NCI-H1105 treated with DMSO at 0.1 percent for 48 hours (cell line): ENCODE measurements at places on chromosomes 12 and 14.

DNA sequence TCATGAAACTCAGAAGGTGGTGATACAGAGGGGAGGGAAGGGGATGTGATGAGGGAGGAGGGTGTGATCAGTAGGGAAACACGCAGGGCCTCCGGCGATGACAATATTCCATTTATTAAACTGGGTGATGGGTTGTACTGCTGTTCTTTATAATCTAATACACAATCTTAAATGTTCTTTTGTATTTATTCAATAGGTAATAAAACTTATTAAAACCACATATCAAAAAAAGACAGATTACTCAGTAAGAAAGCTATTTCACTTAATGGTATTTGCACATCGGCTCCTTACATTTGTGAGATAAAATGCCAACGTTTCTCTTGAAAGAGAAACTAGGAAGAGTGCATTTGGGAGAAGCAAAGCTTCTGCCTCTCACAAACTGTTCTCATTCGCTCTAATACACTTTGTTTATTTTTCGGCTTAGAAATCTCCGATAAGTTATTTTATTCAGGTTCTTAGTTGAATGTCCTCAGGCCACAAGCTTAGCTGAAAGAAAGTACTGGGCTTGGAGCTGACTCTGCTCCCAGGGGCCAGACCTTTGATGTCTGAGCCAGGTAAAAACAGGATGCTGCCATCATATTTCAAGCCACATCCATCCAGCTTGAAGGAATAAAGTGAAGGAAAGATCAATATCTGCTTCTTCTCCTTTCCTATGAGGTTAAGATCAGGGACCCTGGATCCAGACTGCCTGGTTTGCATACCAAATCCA, 17.5 kb downstream of the STON2 start:
- DNase-seq = no peak

DNA sequence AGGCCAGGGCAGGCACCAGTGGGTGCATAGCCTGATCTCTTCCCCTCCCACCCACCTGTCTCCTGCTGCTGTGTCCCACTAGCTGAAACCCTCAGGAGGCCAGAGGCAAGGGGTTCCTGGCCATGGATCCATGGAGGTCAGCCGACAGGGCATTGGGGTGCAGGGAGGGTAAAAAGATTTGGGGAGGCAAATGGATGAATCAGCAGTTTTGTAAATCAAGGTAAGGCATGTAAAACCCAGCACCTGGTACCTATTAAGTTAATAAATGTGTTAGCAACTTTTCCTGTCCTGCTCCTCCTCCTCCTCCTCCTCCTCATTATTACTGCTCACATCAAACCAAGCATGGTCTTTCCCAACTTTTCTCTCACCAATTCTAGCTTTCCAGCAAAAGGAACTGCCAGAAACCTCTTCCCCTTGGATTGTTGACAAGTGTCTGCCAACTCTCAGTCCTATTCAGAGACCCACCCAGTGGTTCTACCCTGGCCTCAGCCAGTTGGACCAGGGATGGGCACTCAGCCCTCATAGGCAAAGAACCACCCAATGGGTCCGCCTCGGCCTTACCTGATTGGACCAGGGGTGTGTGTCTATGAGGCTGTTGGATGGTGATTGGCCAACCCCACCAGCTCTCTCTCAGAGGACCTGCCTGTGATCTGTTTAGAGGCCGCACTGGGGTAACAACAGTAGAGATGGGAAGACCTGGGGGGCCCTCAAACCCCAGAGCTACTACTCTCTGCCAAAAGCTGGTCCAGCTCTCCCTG, 155.7 kb upstream of the GSC start:
- DNase-seq = no peak

- no peak for DNase-seq
These were observed 79.0 kb downstream of the ARL6IP4 start for GRCh38 chr12:123059500-123059899.

GRCh38 chr14:103104389-103104653, 9.8 kb downstream of the EXOC3L4 start:
- DNase-seq = no peak

- DNase-seq = no peak
These were observed 18.3 kb downstream of the SLC25A47 start for GRCh38 chr14:100341301-100342031.

DNA sequence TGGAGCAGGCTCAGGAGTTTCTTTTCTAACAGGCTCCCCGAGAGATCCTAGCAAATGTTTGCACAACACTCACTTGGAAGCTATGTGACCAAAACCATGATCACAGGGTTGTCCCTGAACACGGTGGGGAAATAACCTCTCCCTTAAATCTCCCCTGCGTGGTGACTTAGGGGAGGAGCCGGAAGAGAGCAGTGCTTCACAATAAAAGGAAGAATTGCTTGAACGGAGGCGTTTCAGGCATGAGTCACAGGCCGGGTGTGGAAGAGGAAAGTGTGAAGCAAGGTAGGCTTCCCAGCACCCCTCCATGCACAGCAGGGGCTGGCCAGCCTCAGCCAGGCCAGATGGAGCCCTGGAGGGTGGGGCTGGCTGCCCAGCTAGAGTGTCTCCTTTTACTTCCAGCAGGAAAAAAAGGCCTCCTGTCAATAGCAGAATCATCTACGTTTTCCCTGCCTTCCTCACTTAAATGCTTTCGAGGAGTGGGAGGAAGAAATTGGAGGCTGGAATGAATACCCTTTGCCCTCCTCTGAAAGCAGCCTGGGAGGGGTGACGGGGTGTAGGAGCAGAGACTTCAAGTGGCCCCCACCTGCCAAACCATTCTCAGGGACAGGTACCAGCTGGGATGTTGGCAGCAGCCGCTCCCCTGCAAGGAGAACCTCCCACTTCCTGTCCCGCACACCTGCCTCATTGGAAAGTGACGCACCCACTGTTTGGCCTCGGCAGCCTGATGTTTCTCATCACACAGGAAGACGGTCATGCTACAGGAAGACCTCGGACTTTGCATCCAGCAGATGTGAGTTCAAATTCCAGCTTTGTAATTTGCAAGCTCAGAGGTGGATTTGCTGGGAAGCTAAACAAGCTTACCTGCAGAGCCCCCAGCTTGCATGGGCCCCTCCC, 30.1 kb upstream of the PPP2R5C start:
- DNase-seq = peak; percentile 74

DNA sequence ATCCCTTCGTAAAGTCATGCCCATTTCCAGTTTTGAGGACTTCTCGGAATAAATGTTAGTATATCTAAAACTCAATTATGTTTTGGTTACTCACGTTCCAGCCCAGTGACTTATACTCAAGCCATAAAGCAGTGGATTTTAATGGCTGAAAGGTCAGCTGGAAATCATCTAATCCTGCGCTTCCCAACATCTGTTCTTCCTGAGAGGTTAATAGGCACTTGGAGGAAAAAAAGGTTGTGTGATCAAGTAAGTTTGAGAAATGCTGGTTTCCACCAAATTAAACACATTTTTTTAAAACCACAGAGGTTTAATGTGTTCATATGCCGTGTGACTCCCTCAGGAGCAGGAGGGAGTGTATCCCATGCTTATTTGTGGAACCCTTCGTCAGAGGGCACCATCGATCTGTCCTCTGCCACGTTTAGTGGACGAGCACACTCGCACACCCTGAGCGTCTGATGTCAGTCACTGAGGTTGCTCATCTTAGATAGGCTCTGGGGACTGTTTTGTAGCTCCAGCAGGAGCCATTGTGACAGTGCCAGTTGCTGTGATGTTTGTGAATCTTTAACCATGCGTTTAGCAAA, 41.4 kb downstream of the FBXL14 start:
- no peak for DNase-seq

DNA sequence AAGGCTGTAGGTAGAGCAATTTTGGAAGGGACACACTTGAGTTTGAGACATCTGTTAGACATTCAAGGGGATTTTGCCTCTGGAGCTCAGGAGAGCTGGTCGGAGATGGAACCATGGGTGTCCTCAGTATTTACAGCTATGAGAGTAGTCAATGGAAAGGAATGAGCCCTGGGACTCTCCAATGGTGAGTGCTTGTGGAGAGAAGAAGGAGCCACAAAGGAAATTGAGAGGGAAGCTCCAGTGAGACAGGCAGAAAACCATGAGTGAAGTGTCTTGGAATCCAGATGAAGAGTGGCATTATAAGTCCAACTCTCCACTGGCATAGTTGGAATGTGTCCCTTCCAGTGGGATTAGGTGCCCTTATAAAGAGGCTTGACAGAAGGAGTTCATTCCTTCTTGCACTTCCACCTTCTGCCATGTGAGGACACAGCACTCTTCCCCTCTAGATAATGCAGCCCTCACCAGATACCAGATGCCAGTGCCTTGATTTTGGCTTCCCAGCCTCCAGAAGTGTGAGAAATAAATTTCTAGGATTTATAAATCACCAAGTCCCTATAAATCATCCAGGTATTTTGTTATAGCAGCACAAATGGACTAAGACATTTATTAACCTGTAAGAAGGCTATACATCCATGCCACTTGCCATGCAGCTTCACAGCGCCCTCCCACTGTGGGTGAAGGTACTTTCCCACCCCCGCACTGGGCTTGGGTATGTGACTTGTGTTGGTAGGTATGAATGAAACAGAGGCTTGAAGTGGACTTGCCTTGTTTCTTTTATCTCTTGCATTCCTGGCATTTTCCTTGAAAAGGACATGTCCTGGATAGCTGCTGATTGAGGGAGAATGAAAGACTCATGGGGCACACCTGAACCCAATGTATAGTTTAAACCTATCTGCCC, 27.3 kb downstream of the LLPH start:
- no peak for DNase-seq

- DNase-seq = no peak
These were observed 196.1 kb upstream of the ALG10B start for GRCh38 chr12:38120438-38120837.

DNA sequence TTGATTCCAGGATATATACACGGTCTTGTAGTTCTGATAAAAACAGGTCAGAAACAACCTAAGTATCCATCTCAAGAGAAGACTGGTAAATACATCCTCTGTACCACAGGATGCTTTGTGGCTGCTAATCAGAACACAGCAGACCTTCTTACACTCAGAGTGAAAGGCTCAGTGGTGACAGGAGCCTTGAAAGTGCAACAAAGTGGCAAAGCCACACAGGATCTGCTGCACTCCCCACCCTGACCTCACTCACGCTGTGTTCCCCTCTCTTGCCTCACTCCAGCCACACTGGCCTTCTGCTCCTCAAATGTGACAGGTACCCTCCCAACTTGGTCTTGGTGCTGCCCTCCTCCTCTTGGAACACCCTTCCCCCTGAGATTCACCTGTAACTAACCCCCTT, 98.1 kb upstream of the GRIP1 start:
- no peak for DNase-seq

DNA sequence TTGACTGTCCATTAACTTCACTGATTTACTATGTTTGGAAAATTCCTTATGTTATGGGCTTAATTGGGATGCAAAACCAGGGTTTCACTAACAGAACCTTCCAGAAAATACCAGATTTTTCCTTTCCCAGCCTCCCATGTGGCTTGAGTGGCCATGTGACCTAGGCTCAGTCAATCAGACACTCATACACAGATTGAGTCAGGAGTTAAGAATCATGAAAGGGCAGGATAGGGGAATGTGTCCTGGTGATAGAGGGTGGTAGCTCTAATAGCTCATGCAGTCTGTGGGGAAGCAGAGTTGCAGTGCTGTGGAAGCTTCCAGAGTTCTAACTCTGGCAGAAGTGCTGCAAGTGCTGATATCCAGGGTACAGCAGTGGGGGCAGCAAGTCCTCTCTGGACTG, 134.1 kb upstream of the IFNG-AS1 start:
- no peak for DNase-seq

DNA sequence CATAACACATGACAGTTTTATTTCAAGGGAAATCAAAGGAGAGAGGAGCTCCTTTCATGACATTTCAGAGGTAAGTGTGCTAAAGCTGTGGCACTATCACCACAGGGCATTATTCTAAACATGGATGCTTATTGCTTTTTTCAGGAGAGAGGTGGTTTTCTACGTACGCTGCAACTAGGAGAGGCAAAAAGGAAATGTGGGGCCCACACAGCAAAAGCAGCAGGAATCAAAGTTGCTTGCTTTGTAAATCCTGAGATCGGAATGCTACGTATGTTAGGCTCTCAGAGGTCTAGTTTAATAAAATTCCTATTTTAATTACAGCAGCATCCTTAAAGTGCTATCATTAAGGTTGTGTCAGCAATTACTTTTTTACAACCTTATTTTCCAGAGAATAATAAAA, 55.0 kb upstream of the GRIP1 start:
- DNase-seq = no peak

- DNase-seq = peak; percentile 8
These were observed 1071.1 kb upstream of the FLRT2 start for GRCh38 chr14:84458881-84459280.

DNA sequence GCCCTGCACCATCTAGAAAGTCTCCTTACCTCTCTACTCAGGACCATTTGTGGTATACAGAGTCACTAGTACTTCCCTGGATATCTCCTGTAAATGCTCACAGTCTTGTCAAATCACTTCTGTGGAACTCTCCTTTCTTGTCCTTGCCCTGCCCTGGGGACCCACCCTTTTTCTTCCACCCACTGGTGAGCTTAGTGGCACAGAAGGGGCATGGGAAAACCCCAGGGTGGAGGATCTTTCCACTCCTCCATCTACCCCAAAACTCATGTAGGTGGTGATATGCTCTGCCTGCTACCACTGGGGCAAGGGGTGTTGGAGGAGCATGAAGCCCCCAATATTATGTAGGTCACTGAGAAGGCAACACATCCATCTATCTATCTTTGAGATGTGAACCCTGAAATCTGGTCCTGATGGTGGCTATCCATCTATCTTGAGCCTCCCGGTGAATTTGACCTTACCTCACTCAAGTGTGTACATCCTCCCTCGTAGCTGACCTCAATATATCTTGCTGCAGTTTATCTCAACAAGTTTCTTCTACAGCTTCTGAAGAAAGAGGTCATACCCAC, 943 bp downstream of the TESPA1 start:
- no peak for DNase-seq

DNA sequence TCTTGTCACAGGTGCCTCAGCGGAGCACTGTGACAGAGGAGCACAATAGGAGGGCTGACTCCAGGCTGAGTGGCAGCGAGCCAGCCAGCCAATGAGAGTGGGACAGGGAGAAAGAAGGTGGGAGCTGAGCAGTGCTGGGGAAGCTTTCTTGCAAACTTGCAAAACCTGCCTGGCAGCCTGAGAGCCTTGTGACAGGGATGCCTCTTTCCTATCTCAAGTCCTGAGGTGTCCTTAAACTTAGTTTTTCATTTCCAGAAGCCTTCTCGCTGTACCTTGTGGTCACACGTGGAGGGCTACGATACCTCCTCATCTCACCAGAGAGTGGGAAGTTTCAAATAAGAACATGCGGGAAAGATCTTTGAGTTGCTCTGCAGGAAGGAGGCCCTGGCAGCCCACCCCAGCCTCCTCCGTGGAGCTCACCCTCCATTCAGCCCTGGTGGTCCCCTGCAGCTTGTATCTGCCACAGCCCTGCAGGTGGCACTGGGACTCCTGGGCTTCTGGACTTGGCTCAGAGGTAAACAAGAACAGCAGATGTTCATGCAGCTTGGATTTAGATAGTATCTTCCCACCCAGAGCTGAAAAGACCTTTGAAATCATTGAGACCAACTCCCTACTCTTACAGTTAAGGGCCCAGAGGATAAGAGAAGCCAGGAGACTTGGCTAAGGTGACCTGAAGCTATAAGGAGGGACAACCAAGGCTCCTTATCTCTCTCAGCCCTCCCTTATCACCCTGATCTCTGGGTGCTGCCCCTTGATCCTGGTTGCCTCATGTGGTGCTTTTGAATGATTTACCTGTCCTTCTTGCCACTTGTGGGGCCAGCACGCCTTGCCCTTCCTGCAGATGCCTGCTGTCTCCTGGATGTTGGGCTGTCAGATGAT, 153.5 kb upstream of the MAX start:
- peak; percentile 70 for DNase-seq
